Activated CD4-positive, alpha-beta T cell treated with anti-CD3 and anti-CD28 coated beads for 24 hours (primary cell): ENCODE measurements at places on chromosomes 1 and 21.

GRCh38 chr1:28602536-28603439 is 10.7 kb downstream of the RAB42 start:
- DNase-seq = no peak

DNA sequence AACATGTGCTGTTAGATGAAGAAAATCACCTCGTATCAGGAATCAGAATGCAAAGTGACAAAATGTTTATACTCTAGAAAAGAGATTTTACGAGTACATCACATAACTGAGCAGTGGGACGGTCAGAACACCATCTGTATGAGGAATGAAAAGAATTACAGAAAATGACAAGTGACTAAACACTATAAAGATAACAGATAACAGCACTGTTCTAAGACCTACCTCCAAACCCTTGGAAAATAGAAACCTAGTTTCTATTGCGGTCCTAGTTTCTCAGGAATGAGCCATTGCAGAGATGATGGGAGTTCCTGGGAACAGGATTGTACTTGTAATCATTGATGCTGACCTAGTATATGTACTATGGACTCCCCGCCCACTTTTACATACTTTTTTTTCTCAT is 839.4 kb upstream of the ADAMTS5 start:
- DNase-seq = no peak

DNA sequence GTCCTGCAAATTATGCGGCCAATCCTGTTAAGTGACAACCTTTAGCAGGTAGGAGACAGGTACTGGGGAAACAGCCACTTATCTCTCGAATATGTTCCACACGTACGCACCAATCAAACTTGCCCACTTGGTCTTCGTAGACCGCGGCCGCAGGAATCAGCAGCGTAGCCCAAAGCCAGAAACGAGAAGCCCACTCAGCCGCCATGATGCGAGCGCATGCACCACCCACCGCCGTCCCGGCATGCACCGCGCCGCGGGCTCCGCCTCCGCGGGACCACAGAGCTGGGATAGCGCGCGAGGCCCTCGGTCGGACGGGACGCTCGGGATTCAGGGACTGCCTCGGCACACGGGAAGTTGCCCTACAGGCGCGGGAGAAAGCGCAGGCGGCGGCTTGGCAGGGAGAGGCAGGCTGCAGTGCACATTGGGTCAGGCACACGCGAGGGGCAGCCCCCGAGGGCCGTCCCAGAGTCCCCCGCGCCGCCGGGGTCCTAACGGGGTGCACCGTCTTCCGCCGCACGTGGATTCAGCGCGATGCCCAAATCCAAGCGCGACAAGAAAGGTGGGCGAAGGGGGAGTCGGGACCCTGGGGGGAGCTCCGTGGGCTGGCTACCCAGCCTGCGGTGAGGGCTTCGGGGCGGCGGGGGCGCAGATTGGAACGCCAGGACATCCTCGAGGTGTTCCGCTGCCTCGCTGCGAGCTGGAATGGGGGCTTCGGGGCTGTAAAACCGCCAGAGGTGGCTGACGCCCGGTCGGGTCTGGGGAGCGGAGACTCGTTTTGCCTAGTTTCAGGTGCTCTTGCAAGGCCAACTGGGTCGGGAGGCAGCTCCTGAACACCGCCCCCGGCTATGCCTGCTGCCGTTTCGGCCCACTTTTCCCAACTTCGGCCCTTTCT is at the start of the genes EMC1 and MRTO4:
EMC1 (minus strand) TSS at position 220 of the 892 bp plus-strand sequence; CDS start at position 205, 15 bp downstream.
MRTO4 (plus strand) TSS at position 501 of the 892 bp plus-strand sequence; CDS start at position 532, 31 bp downstream.
- peak; percentile 84 for DNase-seq

DNA sequence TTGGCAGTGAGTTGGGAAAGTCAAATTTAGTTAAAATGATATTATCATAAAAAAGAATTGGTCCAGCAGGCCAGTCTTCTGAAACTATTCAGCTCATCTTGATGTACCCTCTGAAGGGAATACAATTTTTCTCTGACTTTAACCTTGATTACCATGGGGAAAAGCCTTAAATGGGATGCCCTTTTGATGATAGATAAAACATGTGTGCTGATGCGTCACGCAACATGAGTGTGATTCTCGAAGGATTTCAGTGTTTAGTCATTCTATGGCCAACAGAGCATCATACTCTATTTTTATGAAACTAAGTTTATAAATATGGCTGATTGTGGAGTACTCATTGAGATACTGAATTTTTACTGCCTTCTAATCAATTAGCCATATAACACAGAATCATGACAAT is 171.5 kb downstream of the ZNF281 start:
- no peak for DNase-seq
